ENCODE measurements at places on chromosomes 13 and 19. TPM values are rescaled to one million over a fixed set of nuclear protein-coding genes. Genes with fewer than 3 reads are reported as not detected.

The LIM2 gene
- total RNA-seq = not detected

DNA sequence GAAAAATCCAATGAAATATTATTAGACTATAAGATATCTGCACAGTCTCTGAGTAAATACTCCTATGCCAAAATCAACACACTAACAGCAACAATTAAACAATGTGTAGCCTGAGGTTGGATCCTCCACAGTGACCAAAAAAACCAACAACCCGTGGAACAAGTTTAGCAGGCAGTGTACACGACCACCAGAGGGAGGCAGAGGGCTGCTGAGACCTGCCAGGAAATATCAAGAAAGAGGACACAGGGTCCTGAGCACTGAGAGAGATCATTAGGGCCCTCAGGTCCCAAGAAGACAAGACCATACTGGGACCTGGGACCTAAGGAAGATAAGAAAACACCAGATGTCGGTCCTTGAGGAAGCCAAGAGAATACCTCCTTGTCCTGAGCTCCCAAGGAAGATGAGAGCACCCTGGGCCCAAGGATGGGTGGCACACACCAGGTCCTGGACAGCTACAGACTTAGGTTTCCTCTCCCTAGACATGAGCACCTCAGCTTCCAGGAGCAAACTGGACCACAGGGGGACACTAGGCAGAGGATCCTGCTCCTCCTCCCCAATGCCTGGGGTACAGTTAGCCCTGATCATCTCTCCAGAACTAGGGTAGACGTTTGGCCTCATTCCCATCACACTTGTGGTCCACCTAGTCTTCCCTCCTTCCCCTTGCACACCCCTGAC is 822 bp upstream of the ZNF274 start:
- peak; percentile 68 for DNase-seq

DNA sequence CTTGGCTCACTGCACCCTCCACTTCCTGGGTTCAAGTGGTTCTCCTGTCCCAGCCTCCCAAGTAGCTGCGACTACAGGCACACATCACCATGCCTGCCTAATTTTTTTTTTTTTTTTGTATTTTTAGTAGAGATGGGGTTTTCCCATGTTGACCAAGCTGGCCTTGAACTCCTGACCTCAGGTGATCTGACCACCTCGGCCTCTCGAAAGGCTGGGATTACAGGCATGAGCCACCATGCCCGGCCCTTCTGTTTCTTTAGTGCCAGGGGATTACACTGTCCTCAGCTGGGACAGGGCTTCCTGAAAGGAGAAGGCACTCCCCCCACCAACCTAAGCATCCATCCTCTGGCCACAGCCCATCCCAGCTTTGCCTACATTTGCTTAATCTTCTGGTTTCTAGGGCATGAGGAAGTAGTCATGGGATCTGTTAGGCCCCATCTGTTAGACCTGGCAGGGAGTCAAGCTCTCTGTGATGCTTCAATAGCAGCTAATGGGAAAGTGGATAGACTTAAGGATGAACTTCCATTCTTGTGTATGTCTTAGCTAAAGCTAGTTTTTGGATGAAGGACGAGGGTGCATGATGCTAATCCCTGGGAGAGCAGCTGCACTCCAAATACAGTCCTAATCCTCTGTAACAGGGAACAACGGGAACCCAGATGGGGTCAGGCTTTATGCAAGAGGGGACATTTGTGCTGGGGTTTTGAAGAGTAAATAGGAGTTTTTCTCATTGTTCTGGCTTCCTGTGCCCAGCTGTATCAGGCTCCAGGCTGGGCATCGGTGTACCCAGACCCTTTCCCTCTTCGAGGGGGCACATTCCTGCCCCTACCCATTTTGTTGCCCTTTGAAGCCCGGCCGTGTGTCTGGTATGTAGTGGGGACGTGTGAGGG is 2.6 kb downstream of the VAV1 start:
- no peak for DNase-seq

GRCh38 chr19:9008667-9009066 is 1.5 kb downstream of the MUC16 start:
- DNase-seq = no peak
